ENCODE measurements at places on chromosomes 6 and 20.

DNA sequence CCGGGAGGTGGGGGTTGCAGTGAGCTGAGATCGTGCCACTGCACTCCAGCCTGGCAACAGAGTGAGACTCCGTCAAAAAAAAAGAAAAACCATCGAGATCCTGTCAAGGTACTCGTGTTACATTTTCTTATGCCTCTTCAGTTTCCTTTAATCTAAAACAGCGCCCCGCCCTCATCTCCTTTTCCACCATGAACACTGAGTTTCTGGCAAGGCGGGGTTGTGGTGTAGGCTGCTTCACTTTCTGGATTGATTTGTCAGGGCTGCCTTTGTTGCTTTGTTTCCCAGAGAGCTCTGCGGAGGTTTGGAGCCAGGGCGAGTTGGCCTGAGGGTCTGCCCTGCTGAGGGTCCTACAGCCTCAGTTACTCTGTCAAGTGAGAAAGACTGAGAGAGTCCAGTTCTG is 8.9 kb downstream of the ITPR3 start:
- DNase-seq, result no peak

DNA sequence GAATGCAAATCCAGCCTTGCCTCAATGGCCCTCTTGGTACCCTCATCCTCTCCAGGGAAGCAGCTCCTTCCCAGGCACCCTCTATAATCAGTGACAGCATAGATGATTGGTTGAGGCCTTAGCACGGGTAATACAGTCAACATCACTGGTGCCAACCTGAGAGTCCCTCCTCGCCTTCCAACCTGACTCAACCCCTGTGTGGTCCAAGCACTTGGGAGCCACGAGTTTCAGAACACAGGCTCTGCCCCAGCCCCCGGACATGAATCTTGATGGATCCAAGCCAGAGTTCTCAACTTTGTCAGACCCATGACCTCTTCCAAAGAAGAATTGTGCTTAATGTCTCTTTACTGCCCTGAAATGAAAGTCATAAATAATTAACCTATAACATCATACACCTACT is 213.9 kb downstream of the PREX1 start:
- DNase-seq, result no peak

DNA sequence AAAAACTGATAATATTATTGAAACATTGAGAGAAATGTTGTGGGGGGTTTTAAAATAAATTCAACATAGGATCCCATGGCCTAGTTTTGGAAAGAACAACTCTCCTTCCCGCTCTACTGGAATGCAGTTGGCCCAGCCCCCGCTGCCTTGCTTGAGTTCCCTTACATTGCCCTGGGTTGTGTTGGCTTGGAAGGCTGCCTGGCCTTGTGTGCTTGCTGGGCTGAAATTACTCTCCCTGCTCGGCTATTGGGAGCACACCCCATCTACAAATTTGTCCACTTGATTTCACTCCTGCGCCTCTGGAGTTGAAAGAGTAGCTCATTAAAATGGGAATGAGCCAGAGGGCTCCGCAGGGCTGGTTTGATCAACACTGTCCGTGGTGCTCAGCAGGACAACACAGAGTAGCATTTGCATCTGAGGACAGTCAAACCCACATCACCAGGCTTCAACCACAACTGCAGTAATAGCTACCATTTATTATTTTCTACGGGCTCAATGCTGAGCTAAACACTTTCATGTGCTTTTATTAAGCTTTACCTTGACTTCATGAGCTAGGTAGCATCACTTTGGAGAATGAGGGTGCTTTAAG is 35.2 kb downstream of the DOK5 start:
- DNase-seq, result no peak

- DNase-seq, result no peak
Measured at GRCh38 chr6:30720738-30721197, 616 bp downstream of the TUBB start.

GRCh38 chr20:17611540-17612286 is 41.8 kb downstream of the DSTN start:
- no peak for DNase-seq

GRCh38 chr6:12572896-12573827 is 143.4 kb upstream of the PHACTR1 start:
- no peak for DNase-seq

DNA sequence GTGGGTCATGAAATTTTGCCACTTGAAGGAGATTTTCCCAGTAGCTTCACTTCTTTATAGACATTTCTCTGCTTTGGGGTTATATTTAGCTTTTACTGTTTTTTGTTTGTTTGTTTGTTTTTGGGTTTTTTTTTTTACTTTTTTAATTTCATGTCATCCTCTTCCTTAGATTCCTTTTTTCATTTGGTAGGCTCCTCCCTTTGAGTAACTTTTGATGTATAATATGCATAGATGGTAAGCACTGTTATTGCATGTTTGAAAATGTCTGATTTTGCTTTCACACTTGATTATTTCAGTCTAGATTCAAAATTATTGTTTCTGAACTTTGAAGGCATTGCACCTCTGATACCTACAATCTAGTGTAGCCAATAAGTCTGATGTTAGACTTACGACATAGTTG is 37.6 kb downstream of the PLEKHG1 start:
- DNase-seq, result no peak

- DNase-seq, result no peak
Measured at GRCh38 chr6:54111341-54112045, at the start of gene MLIP. Gene MLIP (plus strand): TSS chr6:54111443. CDS start chr6:54111480, 37 bp downstream.

Data from NCI-H2081 treated with DMSO at 0.1 percent for 48 hours (cell line).